ENCODE measurements at places on chromosomes 6 and 20.
A peak's percentile ranks its signal among the peaks of the same experiment; 100 is the strongest.

GRCh38 chr20:63284083-63284440 is 8.9 kb upstream of the COL20A1 start:
- DNase-seq: no peak

GRCh38 chr6:54014440-54014839 is 96.8 kb upstream of the MLIP start:
- no peak for DNase-seq

DNA sequence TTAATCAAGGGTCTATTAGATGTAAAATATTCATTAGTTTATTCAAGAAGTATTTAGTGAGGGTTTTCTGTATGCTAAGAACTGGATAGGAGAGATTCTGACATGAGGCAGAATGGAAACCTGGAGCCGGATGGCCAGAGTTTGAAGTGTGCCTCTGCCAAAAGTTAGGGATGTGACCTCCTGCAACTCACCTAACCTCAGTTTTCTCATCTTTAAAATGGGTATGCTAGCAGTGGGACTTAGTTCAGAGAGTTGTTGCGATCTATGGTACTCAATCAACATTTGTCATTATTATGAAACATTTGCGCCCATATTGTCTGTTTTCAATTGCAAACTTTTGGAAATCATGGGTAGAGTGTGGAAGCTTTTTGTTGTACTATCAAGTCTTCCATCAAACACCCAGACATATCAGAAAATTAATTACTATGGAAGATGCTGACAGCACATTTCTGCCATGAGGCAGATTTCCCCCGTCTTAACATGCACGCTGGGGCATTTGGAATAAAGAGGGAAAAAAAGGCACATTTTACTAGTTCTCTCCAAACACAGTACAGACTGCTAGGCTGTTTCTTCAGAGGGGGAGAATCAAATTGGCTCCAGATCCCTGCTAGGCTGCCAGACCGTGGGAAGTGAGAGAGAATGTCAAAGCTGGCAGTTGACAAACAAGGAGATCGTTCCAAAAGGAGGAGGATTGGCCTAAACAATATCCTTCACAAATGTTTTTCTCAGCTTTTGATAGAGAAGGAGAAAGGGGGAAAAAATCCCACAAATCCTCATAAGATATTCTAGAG is 205.3 kb upstream of the TSHZ2 start:
- no peak for DNase-seq

DNA sequence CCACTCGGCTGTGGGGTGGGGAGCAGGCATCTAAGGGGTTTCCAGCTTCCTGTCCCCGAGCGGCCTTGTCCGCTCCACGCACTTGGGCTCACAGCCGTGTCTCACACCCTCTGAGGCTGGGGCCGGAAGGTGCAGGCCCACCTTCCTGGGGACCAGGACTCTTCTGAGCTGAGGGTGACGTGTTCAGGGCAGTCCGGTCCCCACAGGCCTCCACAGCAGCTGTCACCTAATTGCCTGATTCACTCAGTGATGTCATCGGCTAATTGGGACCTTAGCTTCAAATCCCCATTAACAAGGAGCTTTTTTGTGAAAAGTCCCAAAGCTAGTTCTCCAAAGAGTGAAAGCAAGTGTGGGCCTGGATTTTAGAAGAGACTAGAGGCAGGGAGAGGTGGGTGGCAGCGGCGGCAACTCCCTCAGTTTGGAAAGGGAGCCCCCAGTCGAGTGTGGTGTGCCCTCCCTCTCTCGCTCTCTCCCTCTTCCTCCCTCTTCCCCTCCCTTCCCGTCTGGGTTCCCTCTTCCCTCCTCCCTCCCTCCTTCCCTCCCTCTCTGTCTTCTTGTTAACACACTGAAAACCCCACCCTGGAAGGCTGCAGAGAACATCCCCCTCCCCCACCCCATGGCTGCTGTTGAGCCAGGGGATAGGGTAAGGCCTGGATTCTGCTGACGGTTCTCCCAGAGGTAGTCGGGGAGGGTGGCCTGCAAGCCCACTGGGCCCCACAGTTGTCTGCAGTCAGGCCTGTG is 39.0 kb downstream of the MYT1 start:
- no peak for DNase-seq

DNA sequence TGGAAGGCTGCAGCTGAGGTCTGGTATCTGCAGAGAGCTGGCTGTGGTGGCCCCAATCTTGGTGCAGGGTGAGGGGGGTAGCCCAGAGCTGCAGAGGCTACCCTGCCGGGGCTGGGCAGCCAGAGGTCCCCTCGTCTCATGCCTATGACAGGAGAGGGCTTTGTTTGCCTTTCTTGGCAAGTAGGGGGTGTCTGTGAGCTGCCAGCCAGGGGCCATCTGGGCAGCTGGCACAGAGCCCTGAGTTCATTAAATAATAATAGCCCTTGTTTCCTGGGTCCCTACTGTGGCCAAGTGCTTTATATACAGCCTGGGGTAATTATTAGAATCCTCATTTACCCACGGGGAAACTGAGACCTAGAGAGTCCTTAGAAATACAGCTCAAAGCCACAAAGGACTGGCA is 66.6 kb downstream of the EZR start:
- DNase-seq: no peak

GRCh38 chr20:46666818-46667515 is 15.7 kb upstream of the SLC13A3 start:
- DNase-seq: no peak

GRCh38 chr20:1621316-1621715 is 1.5 kb upstream of the SIRPB1 start:
- DNase-seq: no peak

DNA sequence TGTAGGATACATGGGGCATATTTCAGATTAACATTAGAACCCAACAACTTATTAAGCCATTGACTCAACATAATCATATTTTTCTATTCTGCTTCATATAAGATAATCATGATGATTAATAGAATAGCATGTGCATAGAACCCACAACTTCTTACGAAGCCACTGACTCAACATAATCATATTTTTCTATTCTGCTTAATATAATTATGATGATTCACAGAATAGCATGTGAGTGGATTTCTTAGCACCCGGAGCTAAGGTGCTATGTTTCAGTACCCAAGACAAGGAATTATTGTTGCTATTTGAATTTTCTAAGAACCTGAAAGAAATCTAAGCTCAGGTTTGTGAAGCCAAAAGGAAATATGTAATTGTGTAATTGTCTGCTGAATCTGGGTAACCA is 96.8 kb downstream of the TENT5A start:
- DNase-seq: no peak

DNA sequence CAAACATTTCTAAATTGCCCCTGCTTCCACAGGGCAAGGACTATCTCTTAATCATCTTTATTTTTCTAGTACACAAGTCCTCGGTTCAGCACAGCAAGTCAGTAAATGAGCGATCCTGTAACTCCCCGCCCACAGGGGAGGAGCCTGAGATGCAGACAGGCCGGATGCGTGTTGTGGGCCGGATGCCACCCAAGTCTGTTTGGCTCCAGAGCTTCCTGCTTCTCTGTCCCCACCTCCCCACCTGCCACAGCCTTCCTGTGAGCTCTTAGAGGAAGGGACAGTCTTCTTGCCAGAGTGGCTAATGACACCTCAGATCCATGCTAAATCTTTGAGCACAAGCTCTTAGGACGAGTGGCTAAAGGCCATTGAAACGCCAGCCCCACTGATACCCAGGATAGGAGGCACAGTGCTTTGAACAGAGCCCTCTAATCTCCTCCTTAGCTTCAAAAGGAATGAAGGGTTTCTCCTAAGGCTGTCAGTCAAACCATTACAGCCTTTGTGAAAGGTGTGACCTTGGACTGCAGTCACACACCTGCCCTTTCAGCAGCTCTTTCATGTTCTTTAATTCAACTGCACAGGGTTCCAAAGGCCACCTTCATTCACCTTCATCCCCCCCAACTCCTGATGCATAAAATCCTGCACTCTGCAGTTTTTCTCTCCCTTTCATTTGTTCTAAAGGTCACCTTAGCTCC is 264.3 kb downstream of the TFAP2C start:
- DNase-seq: no peak

DNA sequence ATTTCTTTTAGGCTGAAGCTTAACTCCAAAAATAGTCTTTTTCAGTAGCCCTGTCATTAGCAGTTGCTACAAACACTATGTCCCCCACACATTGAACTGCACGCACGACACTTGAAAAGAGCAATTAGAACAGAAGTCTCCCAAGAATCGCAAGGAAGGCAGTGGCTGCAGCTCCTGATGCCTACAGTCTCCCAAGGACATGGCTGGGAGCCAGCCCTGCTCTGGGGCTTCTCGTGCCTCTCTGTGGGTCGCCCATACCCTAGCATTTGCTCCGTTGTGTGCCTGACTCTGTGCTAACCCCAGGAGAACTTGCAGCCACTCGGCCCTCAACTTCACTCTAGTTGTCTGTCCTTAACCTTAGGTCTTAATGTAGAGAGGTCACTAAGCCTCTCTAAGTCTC is 454.2 kb downstream of the PTPRT start:
- DNase-seq: no peak

DNA sequence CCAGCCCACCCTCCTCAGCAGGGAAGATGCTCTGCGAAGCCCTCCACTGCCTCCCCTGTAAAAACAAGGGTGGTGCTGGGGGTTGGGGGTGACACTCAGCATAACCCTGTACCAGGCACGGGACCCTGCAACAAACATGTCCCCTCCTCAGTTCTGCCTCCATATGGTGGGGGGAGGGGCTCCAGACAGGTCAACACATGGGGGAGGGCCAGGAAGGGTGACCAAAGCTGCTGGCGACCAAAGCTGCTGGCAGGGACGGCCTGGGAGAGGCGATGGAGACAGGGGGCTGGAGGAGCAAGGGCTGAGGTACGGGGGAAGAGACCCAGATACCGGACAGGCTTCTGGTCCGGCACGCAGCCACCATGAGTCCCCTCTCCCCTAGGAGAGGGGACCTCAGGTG is 123.2 kb downstream of the TAF4 start:
- DNase-seq: no peak

- DNase-seq: peak; percentile 64
Observed at GRCh38 chr6:34964564-34964963, 75.5 kb downstream of the ANKS1A start.

DNA sequence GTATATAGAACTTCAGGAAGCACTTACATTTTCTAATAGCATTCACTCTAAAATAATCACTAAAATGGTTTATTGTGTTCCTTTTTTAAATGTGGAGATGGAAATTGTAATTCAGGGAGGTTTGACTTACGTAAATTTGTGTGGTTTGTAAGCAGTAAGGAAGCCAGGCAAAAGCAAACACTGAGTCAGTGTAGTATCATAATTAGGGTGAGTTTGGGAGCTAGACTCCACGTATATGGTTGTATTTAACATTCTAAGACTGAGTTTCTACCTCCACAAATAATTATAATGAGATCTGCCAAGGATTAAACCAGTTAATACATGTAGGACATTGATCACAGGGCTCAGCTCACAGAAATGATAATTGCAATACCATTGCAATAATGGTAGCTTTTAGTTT is 425.5 kb downstream of the CBLN4 start:
- DNase-seq: no peak

- no peak for DNase-seq
Observed at GRCh38 chr6:21769968-21770367, 176.4 kb downstream of the SOX4 start.

GRCh38 chr6:56255349-56255748 is 8.0 kb upstream of the COL21A1 start:
- no peak for DNase-seq

DNA sequence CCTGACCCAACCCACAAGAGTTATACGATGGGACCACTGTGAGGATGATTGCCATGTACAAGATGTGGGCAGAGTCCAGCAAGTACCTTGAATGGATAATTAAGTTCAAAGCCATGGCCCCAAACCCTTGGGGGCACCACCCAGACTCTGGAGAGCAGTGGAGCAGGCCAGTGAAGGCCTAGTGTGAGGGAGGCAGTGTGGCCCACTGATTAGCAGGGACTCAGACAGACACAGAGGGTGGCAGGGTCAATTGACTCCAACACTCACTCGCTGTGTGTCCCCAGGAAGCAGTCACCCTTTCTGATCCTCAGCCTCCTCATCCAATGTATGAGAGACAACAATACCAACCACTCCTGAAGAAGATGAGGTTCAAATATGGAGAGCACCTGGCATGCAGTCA is 1.7 kb upstream of the BPIFA1 start:
- DNase-seq: no peak

DNA sequence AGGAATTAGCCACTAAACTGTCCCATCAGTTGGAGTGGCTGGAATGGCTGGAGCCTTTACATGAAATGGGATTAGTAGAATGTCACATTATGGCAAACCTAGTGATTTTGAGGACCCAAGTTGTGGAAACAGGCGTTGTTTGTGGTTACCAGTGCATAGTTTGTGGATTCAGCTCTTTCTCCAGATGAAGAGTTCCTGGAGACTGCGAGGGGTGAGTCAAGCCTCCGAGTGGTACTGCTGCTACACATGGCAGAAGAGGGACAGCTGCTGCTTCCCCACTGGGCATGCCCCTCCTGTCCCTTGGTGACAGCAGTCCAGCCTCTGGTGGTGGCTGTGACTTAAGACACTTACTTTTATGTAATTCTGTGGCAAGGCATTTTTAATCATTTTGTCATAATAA is 94.2 kb upstream of the SCP2D1 start:
- DNase-seq: peak; percentile 62

GRCh38 chr20:63831646-63831992 is 555 bp upstream of the ZBTB46 start:
- no peak for DNase-seq

DNA sequence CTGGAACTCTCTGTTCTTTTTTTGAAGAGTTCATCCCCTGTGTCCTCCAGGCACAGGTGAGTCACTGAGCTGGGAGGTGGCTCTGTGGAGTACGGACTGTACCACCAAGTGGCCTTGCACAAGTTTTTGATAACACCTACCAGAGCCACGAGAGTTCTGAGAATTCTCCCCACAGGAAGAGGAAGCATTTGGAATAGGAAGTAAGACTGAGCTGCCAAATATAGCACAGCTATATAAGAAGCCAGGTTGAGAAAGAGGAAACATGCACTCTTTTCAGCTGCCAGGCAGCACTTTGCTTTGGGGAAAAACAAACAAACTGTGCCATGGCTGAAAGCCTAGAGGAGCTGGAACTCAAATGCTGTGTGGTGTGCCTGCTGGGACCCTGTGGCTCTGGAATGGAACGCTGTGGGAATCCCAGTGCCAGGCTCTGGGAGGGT is 70.8 kb upstream of the RIPOR2 start:
- no peak for DNase-seq

DNA sequence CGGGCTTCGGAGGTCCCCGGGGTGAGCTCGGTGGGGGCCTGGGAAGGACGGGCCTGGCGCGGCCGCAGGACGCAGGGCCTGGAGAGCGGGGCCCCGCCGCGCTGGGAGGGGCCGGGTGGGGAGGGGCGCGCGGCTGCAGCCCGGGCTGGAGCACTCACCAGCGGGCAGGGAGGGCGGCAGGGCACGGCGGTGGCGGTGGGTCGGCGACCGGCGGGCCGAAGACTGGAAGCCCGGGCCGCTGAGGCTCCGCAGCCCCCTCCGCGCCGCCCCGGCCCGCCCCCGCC is at the start of gene GATA5:
GATA5 (minus strand) TSS at position 224 of the 284 bp plus-strand sequence. CDS start 474 bp downstream, outside the sequence.
- DNase-seq: no peak

DNA sequence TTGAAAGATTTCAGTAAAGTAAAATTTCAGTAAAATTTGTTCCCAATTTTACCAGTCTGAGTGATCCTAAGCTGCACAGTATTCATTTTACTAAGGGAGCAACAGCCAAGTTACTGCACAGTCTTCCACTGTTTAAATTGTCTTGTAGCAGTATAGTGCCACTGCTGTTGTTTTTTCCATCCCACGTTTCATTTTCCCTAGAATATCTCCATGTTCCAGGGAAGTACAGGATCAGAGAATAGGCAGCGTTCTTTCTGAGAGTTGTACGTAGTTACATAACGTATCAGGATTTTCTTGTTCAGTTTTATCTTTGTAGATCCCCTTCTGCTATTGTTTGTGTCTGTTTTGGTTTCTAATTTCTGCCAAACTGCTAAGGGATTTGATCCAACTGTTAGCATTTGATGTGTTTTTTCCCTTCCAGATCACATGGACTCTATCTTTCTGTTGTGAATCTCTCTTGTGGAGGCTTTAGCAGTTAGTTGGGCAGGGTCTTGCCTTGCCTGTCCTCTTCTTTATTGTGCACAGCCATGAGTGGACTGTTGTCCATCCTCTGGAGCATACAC is 38.4 kb downstream of the BCKDHB start:
- DNase-seq: no peak

All from GM04503 (cell line).